ENCODE measurements at places on chromosomes 3 and 15. TPM values are rescaled to one million over a fixed set of nuclear protein-coding genes. Genes with fewer than 3 reads are reported as not detected.

Gene ZIC4
- 4.5 TPM for total RNA-seq

Gene SRGAP3
- 58.4 TPM for total RNA-seq

Gene GP5
- total RNA-seq = 0.09 TPM

Gene TP63
- total RNA-seq = not detected

Gene CPN2
- total RNA-seq = not detected

Gene DRD3
- total RNA-seq = not detected

Gene RBMS3
- total RNA-seq = 35.4 TPM

Gene MKRN2
- 25.8 TPM for total RNA-seq

Gene STAB1
- 0.16 TPM for total RNA-seq

Gene PLCB2
- 8.7 TPM for total RNA-seq

Gene ARHGAP31
- total RNA-seq = 6.3 TPM

Gene THAP10
- total RNA-seq = 7.5 TPM

Gene DHX30
- 142 TPM for total RNA-seq

Gene KCNMB2
- 0.32 TPM for total RNA-seq

Gene CPNE9
- total RNA-seq = 1.3 TPM

Gene GPR149
- not detected for total RNA-seq

Gene SETD5
- total RNA-seq = 206 TPM

Gene ECE2
- not detected for total RNA-seq

Gene CASR
- not detected for total RNA-seq

Gene FOXB1
- 5.9 TPM for total RNA-seq

Gene GOLGA8H
- 2.1 TPM for total RNA-seq
